Activated T-cell treated with anti-CD3 and anti-CD28 coated beads for 4 hours (primary cell): ENCODE measurements at places on chromosomes 16 and 17.

DNA sequence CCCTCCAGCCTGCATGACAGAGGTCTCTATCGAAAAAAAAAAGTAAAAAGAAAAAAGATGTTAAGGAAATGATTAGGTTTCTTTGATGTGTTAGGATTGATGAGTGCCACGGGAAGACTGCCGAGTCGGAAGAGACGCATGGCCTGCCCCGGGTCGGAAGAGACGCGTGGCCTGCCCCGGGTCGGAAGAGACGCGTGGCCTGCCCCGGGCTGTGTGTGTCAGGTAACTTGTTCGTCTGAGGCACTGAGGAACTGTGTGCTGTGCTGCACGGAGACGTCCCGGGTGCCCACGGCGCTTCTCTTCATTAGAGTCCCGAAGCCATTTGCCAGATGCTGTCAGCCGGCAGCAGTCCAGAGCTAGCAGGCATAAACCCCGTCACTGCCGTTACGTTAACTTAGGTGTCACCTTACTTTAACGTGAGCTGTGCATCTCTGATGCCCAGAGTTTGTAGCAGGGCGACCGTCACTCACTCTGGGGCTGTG lies 40.5 kb upstream of the FASN start:
- no peak for DNase-seq

DNA sequence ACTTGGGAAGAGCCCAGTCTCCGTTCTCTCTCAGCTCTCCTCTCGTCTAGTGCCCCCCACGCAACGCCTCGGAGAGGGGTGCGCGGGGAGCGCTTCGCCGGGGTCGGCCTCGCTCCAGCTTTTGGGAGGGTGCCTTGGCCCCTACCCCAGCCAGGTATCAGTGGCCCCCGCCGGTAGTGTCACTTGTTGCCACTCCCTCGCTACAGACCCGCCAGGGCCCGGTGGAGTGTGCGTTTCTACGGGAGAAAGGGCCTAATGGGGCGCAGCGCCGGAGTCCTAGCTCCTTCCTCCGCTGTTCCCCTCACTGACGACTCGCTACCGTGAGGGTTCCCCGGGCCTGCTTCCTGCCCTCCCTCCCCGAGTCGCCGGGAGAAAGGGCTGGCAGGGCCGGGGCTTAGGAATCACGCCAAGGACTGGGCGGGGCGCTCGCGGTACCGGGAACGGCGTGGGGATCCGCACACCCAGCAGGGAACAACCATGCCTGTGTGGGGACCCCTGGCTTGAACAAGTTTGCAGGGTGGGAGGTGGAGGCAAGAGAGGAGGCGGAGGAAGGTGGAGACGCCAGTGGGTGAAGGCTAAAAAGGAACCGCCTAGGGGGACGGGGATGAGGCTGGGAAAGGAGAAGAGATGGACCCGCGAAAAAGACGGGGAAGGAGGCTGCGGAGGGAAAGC lies 997 bp upstream of the CDH11 start:
- no peak for DNase-seq

DNA sequence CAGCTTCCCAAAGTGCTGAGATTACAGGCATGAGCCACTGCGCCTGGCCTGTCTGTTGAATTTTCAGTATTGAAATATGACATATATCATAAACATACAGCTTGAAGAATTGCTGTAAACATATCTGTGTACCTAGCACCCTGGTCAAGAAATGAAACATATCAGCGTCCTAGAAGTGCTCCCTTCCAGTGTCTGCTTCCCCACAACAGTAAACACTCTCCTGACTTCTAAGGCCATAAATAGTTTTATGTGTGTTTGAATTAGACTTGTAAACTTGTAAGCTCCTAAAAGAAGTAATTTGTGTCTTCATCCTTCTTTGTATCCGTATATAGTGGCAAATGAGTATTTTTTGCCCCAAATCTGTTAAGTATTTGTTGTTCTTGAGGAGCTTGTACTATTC lies 132.2 kb downstream of the FTO start:
- no peak for DNase-seq

DNA sequence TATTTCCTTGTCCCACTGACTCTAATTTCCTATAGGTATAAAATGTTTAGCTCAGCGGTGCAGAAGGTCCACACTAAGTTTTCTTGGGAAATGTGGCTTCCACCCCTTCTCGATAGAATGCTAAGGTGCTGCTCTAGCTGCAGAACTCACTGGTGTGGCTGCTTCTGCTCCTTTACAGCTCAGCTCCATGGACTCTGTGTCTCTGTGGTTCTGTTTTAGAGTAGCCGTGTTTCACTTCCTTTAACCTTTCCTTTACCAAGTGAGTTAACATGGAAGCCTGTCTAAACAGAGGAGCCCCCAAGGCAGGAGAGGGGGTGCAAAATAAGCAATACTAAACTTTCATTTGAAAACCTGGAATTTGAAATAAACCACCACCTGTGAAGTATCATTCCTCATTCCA lies 65.3 kb downstream of the SPECC1 start:
- no peak for DNase-seq

- DNase-seq: no peak
Measured at GRCh38 chr17:63290784-63291183, 155.3 kb downstream of the CYB561 start.

GRCh38 chr17:34503528-34504195 lies 75.7 kb upstream of the TMEM132E start:
- no peak for DNase-seq

GRCh38 chr16:50532576-50532975 lies 15.6 kb upstream of the NKD1 start:
- no peak for DNase-seq

- no peak for DNase-seq
Measured at GRCh38 chr16:26134588-26134987, 442.8 kb downstream of the HS3ST4 start.

DNA sequence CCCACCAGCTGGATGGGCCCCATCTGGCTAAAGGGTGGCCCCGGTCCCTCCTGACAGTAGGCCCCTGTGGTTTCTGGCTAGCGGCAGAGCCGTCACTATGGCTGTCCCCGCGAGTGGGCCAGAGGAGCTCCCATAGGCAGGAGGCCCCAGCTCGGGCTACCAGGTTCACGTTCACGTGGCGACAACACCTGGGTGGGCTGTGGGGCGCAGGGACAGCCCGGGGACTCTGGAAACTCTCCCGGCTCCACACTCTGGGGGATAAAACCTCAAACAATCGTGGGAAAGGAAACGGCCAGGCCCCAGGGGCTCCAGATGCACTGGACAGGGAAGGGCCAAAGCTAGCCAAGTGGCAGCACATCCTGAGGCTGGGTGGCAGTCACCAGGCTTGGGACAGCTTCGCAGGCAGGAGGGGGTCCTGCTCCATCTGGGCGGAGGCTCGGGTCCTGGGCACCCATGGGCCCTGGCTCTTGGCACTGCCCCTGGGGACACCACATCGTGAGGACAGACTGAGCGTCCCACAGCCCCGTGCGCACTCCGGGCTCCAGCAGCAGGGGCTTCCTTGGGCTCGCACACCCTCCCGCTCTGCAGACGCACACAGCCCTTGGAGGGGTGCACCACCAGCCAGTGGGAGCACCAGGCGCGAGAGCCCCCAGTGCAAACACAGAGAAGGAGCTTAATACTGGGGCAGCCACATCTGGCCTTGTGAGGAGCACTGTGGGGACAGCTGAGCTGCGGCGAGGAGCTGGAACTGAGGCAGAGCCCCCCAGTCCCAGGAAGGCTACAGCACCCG lies 4.4 kb downstream of the RNF166 start:
- no peak for DNase-seq
